GM10248 (cell line): ENCODE measurements at places on chromosomes 4 and X.
A peak's percentile ranks its signal among the peaks of the same experiment; 100 is the strongest.

- no peak for DNase-seq
Measured at GRCh38 chrX:8289523-8289922, 118.5 kb upstream of the VCX2 start.

GRCh38 chr4:70589785-70590184, 2.3 kb upstream of the AMBN start:
- DNase-seq, result peak; percentile 45

DNA sequence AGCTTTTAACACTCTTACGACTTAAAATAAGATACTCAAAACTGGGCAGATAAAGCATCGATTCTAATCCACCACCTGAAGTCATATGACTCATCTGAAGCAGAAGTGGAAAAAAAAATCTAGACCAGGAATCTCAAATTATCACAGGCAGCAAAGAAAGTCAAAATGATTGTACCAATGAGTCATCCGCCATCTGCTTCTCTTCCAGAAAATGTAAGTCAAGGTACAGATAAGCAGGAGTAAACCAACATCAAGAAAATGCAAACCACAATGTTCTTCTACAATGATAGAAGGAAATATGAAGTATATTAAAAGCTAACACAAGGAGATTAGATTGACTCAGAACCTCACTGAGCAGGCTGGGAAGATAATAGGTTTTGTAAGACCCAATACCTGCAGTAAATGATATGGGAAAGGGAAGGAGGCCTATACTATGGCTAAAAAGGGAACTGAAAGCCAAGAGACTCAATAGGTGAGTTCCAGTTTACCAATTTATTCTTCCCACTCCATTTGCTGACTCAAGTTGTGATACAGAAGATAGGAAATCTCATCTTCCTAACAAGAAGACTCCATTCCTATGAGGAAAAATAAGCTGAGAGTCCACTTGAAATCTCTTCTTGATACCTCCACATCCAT, 88.4 kb upstream of the TET2 start:
- no peak for DNase-seq

GRCh38 chr4:3098346-3098745, 23.9 kb downstream of the HTT start:
- no peak for DNase-seq

DNA sequence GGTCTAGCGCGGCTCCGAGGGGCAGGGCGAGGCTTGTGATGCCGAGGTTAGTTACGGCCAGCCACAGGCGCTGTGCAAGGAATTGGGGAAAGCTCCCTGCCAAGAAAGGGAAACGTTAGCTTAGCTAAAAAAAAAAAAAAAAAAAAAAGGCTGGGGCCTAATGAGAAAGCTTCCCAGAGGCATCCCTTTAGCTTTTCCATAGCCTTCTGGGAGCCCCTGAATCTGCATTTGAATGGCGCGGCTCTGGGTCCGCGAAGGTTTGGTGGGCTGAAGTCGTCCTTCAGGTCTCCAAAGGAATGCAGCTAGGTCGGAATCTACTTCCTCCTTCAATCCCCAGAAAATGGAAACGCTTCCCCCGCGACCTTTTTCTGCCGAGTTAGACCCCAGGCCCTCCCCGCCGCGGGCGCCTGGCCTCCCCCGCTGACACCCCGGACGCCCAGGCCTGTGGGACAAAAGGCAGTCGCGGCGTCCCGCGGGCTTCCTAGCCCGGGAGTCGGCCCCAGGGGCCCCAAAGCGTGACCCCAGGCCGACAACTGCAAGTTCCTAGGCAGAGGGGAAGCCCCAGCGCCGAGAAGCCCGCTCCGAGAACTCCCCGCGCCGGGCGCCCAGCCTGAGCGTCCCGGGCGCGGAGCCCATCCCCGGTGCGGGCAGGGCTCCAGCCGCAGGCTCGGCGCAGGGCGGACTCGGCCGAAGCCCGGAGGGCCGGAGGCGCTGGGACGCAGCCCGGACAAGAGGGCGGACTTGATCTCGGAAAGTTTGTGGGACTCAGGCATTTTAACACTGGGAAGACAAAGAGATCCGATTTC, 605 bp upstream of the FAT1 start:
- DNase-seq, result no peak

DNA sequence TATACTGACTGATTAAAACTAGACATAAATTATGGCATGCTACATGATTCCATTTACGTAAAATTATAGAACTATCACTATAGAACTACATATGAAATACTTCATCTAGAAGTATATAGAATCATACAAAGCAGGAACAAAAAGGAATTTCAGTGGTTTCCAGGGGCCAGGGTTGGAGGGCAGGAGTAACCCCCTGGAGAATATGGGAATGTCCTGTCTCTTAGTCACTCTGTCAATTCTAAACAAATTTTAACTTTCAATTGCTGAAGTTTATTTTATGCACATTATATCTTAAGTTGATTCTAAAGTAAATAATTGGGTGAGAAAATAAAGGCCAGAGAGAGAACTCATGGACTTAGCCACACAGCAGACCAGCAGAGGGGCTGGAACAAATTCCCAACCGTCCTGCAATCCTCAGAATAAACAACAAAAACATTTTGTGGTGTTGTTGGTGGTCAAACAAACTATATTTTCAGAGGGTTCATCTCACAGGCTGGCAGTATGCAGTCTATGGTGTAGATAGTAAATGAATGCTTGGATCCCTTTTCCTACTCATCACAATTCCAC, 476.9 kb upstream of the SLIT2 start:
- no peak for DNase-seq

DNA sequence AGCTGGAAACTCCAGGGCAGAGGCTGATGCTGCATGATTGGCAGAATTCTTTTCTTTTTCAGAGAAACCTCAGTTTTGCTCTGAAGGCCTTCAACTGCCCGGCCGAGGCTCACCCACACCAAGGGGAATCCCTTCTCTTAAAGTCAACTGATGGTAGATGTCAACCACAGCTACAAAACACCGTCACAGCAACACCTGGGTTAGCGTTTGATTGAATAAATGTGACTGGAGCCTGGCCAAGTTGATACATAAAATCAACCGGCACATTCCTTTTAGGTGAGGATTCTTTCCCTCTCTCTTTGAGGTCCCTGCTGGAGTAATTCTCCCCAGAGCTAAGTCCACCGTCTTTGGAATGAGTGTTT, 15.2 kb upstream of the KIAA0232 start:
- no peak for DNase-seq

GRCh38 chr4:57971261-57971660, 861.1 kb upstream of the IGFBP7 start:
- no peak for DNase-seq
